ENCODE measurements at places on chromosomes 4 and X.

- DNase-seq: peak; percentile 21
These were observed 32.2 kb downstream of the RNF212 start for GRCh38 chr4:1080961-1081688.

- peak; percentile 95 for DNase-seq
These were observed 40.9 kb upstream of the IL13RA2 start for GRCh38 chrX:115058276-115058675.

DNA sequence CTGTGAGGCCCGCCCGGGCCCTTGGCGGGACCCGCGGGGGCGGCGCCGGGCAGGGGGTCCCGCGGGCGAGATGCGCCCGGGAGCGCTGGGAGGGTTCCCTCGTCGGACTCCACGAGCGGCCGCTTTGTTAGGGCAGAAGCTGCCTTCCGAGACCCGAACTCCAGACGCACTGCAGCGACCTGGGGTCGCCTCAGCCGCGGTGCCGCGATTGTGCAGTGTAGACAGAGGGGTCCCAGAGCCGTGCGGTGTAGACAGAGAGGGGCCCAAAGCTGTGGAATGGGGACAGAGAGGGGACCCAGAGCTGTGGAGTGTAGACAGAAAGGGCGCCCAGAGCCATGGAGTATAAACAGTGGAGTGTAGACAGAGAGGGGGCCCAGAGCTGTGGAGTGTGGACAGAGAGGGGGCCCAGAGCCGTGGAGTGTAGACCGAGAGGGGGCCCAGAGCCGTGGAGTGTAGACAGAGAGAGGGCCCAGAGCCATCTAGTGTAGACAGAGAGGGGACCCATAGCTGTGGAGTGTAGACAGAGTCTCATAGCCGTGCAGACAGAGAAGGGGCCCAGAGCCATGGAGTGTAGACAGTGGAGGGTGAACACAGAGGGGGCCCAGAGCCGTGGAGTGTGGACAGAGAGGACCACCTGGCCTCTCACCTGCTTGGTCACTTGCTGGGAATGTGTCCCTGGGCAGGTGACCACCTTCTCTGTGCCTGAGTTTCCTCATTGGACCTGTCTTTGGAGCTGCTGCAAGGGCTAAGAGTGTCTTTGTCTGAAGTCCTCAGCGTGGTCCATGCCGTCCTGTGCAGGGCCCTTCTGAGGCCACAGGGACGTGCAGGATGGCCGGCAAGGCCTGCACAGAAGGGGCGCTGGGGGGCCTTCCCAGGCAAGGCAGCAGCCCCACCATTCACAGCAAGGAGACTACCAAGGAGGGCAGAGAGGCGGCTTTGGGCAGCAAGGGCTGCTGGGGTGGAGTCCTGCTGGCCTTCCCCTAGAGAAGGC, 875 bp downstream of the RGS12 start:
- DNase-seq: no peak

- DNase-seq: no peak
These were observed 131.2 kb upstream of the GPC4 start for GRCh38 chrX:133546441-133546840.

GRCh38 chrX:19034025-19034424, 50.1 kb upstream of the PHKA2 start:
- DNase-seq: no peak

DNA sequence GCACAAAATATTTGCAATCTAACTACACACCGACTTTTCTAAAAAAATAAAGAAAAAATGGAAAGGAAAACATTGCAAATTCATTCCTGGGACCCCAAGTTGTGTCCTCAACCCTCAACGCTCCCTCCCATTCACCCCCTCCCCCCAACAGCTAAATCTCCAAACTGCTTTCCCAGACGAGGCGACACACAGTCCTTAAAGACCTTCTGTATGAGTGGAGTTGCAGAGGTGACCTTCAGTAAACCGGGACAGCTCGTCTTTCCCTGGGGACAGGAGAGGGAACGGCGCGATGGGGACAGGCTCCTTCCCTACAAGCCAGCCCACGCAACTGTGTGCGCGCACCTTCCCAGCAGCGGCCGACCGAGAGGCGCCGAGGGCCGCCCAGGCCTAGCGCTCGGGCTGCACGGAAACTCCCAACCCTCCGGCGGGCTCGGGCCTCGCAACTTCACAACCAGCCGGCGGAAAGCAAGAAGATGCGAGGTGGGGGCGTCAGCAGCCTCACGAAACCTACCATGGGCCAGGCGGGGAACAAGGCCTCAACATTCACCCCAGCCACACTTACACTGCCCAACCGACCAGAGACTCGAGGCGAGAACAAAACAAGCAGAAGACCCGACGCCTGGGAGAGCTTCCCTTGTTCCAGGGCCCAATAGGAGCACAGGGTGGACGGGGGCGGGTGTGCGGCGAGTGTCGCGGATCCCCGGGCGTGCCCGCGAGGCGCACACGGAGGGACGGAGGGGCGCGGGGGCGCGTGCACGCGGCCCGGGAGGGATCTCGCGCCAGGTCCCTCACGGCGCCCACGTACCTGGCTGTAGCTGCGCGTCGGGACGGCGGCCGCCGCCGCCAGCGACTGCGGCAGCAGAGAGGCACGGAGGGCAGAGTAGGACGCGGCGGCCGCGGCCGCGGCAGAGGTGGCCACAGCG, 763 bp downstream of the GRSF1 start:
- DNase-seq: peak; percentile 57

GRCh38 chr4:29326816-29327215, 1393.4 kb upstream of the PCDH7 start:
- no peak for DNase-seq

- DNase-seq: no peak
These were observed 33.1 kb upstream of the RBPJ start for GRCh38 chr4:26287756-26288155.
